ENCODE measurements at places on chromosomes 1 and 21.

GRCh38 chr1:94792473-94793295 is 27.5 kb upstream of the SLC44A3 start:
- DNase-seq = peak; percentile 66

GRCh38 chr1:23057301-23057700 is 38.0 kb downstream of the KDM1A start:
- no peak for DNase-seq

DNA sequence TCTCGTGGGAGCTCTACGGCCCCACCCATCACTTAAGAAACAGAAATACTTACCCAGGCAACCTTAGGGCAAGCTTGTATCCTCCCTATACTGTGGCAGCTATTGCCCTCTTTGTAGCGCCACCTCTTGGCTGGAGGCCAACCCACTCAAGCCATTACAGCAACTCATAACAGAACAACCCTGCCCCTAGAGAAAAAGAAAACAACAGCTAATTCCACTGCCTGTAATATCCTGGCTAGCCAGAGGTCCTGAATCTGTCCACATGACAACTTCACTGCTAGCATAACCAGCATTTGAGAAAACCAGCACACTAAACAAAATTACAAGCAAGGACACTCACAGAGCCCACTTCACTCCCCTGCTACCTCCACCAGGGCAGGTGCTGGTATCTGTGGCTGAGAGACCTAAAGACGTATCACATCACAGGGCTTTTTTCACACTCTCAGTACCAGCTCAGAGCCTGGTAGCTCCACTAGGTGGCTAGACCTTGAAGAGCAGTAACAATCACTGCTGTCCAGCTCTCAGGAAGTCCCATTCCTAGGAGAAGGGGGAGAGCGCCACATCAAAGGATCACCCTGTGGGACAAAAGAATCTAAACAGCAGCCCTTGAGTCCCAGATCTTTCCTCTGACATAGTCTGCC is 14.5 kb upstream of the MX1 start:
- DNase-seq = no peak

DNA sequence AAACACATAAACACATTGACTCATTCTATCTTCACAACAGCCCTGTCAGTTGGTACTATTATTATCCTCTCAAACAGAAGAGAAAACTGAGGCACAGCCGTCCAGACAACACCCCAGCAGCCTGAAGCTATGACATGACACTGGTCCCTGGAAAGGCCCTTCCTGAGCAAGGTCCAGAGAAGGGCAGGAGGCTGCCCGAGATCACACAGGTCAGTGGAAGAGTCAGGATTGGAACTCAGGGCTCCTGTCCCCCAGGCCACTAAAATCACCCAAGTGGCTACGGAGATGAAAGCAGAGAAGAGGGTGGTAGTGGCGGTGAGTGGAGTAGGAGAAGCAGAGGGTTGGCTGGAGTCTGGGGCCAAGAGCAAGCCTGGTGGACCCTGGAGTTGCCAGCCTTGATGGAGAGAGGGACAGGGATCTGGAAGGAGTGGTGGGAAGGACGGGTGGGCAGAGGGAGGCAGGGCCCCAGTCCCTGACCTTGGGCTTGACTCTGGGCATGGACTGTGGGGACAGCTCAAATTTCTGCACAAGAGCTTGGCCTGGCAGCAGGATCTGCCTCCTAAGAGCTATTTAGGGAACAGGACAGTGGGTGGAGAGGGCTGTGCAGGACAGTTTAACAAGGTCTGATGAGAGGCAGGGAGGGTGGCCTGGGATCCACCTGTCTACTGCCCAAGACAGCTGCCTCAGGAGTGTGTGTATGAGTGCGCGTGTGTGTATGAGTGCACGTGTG is 15.8 kb downstream of the MYOM3 start:
- no peak for DNase-seq

DNA sequence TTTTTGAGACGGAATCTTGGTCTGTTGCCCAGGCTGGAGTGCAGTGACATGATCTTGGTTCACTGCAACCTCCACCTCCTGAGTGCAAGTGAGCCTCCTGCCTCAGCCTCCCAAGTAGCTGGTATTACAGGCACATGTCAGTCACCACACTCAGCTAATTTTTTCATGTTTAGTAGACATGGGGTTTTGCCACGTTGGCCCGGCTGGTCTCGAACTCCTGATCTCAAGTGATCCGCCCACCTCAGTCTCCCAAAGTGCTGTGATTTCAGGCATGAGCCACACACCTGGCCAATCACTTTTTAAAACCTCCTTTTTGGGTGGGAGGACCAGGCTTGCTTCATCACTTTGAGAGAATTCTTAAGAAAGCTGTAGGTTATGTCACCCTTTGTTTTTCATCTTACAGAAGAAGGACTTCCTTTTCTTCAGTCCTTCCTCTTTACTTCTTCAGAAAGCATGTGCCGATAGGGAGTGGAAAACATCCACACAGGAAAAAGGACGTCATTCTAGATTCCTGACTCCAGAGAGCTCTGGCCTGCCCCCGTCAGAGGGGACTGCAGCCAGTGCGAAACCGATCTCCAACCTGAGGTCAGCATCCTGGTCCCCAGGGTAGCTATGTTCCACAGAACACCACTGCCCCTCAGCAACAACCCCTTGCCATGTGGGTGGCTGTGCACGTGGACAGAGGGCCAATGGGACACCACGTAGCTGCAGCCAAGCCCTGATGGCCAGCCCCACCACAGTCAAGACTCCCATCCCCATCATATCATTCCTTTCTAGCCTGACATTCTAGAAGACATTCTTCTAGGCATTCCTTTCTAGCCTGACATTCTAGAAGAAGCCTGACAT is 21.9 kb downstream of the NCF2 start:
- no peak for DNase-seq

DNA sequence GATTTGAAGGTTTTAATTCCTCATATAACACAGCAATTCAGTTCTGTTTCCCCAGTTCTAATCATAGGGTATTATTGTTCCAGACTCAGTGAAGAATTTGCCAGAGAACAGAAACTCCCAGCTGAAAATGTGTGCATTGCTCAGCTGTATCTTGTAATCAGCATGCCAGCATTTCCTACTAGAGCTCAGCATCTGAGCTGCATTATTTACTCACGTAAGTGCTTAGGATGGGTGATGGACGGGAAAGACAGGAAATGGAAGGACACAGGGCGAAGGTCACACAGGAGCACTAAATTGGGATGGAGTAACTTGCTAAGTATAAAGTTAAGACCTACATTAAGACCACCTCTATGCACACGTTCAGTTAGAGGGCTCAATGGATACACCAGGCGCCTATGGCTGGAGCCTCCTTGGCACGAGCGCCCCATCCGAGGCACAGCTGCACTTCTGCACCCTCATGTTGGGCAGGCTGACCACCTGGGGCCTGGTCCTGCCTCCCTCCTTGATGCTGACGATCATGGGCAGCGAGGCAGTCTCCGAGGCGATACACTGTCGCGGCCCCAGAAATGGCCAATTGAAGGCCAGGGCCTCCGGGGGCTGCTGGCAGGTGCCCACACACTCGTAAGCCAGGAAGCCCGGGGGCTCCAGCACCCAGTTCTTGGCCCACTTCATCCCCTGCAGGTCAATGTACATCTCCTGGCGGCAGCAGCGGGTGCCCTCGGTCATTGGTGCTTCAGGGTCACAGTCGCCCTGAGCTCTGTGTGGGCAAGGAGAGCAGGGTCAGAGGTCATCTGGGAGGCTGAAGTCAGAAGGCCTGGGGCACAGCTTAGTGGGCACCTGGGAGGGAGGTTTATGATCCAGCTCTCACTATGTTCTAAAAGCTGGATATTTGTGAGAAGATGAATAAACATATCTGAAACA is 3.7 kb downstream of the LEFTY2 start:
- DNase-seq = no peak

DNA sequence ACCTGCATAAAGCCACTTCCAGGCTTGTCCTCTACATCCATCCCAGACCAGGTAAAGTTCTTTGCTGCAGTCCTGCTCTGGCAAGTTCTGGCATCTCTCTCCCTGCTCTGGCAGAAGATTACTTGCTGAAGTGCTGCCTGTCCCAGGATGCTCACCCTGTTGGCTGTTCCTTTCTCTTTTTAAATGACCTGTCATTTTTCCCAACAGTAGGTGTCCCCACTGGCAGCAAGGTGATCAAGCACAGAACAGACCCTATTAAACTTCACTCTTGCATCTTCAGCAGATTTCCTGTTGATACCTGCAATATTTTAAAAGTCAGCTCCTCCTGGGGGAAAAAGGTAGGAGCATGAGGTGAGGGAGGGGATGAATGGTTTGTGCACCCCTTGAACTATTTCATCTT is 332.6 kb downstream of the PBX1 start:
- DNase-seq = no peak

DNA sequence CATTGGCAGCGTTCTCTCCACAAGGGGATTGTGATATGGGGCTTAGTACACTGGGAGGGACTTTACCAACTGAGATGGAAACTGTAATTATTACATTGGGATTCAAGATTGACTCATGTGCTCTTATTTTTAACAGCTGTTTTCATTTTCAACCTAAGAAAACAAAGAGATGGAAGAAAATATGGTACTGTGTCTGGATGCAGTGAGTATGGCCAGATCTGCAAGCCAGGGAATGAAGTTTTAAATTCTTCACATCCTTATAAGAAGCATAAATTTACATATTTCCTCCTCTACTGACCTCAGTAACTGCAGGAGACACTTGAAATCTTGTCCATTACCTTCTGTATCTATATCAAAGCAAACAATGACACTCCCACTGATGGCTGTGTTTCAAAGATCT is 81.5 kb upstream of the EDEM3 start:
- DNase-seq = no peak

DNA sequence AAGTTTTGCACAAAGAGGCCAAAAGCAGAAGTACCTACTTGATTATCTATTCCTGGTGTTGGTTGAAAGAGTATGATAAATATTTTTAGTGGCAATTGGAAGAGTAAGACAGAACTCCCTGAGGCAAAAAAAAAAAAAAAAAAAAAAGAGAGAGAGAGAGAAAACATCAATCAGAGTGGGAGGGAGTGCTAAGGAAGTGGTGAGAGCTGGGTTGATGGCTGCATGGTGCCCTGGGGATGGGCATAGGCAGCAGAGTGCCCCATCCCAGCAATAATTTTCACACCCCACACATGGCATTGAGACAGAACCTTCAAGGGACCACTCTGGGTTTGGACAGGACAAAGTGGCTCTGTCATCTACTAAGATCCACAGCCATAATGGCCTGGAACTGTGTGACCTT is 59.4 kb upstream of the FAM20B start:
- no peak for DNase-seq

DNA sequence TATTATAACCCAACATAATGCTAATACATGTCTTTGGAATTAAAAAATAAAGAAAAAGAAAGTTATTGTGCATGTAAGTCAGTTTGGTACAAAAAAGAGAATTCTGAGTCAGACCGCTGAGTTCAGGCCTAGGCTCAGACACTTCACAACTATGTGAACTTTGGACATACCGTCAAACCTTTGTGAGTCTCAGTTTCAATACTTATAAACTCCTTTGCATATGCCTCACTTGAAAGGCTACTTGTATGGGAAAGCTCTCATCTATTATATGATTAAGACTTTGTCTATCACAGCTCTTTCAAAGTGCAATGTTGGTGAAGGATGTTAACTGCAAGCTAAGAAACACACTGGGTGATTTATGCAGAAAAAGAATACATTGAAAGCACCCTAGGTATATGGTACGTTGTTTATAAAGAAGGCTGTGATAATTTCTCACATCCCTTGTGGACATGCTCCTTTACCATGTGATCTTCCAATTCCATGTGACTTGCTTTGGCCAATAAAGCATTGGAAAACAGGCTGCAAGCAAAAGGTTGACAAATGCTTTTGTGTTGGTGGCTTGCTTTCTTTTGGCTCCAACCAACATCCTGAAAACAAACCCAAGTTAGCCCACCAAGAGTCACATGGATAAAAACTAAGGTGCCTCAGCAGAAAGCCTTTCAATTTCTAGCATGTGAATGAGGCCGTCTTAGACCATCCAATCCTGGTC is 49.6 kb downstream of the INTS7 start:
- DNase-seq = no peak

GRCh38 chr1:224329484-224329841 is 509 bp downstream of the NVL start:
- DNase-seq = no peak

DNA sequence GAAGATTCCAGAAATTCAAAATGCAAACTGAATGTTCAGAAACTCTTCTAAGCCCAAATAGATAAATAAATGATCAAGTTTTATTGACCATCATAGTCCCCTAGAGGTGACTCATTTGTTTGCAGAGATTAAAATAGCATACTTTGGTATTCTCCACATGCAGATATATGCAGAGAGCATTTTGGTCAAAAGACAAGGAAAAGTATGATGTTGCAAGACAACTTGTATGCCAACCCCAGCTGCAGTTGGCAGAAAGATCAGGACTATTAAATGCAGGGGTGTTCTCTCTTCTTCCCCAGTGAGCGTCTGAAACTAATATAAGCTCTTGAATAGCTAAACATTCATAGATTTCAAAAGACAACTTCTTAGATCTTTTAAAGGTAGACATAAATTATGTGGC is 404.9 kb downstream of the LTN1 start:
- DNase-seq = peak; percentile 74

DNA sequence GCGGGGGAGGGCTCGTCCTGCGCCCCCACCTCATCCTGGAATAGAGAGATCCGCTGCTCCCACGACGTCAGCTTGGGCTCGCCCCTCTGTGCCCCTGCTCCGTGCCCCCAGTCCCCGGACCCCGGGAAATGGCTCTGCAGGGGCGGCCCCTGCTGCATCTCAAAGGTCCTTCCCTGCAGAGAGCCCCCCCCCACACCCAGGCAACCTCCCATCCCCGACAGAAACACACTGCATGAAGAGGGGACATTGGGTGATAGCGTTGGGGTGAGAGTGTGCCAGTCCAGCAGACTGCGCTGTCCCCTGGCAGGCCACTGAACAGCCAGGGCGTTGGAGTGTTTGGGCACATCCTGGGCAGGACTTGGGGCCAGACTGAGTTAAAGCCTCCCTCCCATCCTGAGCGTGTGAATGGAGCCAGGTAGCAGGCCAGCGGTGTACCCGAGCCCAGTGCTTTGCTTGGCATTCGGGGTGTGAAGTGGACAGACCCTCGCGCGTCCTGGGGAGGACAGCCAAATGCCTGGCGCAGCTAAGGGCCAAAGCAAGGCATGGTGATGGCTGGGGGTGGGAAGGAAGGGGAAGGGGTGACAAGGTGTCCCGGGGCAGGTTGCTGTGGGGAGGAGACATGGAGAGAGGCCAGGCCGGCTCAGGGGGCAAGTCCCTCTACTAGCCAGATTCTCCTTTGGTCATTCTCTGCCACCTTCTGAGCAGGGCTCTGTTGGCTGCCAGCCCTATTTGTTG is 633 bp upstream of the ETNK2 start:
- no peak for DNase-seq

DNA sequence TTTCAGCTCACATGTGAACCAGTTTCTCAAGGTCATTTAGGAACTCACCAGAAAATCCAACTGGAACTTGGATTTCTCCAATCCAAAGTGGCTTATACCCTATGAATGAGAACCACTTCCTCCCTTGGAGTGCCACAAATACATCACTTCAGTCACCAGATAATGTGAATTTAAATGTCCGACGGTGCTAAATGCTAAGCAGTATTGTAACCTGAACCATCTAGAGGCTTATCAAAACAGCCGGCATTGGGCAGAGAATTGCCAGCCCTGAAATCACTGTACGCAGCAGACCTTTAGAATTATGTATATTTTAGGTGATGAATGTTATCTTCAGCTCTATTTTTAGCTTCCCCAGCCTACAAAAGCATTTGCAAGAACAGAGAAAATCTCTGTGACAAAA is 76.8 kb upstream of the COX20 start:
- DNase-seq = no peak

All from AG09309 (cell line).